ENCODE measurements at places on chromosomes 1 and 21. TPM values are rescaled to one million over a fixed set of nuclear protein-coding genes. Genes with fewer than 3 reads are reported as not detected.

DNA sequence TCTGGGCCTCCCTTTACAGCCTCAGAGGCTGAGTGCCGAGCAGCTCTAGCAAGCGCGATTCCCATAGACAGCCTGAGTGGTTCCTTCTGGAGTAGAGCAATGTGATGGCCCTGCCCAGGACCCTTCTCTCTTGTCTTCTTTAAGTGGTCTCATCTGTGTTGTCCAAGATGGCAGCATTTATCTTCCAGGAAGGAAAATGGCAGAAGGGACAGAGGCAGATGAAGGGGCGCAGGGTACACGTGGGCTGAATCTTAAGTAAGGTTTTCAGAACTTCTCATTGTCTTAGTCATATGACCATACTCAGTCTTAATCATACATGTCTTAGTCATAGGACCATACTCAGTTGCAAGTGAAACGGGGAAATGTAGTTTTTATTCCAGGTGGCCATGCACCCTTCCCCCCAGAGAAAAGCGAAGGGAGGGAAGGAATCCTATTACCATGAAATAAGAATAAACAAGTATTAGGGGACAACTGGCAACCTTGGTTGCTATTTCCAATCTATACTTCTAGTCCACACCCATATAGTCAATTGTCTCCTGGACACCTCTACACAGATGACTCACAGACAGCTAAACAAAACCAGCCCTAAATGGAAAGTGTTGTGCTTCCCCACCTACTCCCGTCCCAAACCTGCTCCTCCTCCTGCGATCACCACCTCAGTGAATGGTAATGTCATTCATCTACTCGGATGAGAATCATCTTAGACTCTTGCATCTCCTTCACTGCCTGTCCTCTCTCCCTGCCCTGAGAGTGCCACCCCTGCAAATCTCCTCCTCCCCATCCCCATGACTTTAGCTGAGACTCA lies 13.3 kb downstream of the OVAAL start:
- peaks cover 3% of the 10 kb centered on the region for H3K27me3 ChIP-seq
- H3K4me1 ChIP-seq: no peaks in the 10 kb centered on the region
- no peak overlapping the region for H3K4me3 ChIP-seq
- DNase-seq: no peak

DNA sequence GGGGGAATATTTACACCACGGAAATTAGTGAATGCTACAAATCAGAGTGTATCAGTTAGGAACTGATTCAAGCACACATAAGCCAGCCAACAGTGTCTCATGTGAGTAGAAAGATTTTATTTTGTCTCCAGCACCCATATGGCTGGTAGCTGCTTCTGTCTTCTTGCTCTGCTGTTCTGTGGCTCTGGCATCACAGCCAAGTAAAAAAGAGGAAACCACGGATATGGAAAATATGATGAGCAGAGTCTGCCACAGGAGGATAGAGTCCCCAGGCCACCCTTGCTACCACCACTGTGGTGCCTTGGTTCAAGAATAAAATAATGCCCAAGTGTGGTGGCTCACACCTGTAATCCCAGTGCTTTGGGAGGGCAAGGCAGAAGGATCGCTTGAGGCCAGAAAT lies 53.6 kb upstream of the SPOCD1 start:
- peaks cover 25% of the 10 kb centered on the region for H3K4me1 ChIP-seq
- no peak overlapping the region for H3K27ac ChIP-seq
- no peak for DNase-seq
- no peaks in the 10 kb centered on the region for H3K27me3 ChIP-seq

- H3K4me3 ChIP-seq: no peak overlapping the region
- no peaks in the 10 kb centered on the region for H3K36me3 ChIP-seq
- H3K4me1 ChIP-seq: no peaks in the 10 kb centered on the region
- DNase-seq: no peak
- no peak overlapping the region for H3K27ac ChIP-seq
Observed at GRCh38 chr1:61013946-61014667, 68.3 kb upstream of the NFIA start.

TSACC gene
- not detected for total RNA-seq

KCNK2 gene
- total RNA-seq: not detected

Measured in T-cell (primary cell).